ENCODE measurements at places on chromosomes 16 and 17. TPM values are rescaled to one million over a fixed set of nuclear protein-coding genes. Genes with fewer than 3 reads are reported as not detected.

DNA sequence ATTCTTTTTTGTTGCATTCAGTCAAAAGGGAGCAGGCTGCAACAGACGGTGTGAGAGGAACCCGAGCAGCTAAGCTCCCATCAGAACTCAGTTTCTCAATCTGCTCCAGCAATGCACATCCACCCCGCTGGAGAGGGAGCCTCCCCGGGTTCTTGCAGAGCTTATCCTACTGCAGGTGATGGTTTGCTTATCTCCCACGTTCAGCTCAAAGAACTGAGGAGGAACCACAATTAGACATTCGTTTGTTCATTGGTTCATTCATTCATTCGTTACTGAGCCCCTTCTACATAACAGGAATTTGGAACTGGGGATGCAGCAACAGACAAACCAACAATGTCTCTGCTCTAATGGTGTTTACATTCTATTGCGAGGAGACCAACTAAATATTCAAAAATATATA, 22.2 kb upstream of the ALOX15 start:
- DNase-seq, result no peak

- DNase-seq, result no peak
Measured at GRCh38 chr16:14095883-14096551, 24.9 kb downstream of the MRTFB start.

- no peak for DNase-seq
Measured at GRCh38 chr17:35241520-35241919, 1.4 kb upstream of the SLFN5 start.

- no peak for DNase-seq
Measured at GRCh38 chr16:66223176-66223780, 143.2 kb upstream of the CDH5 start.

Gene FBXO39
- total RNA-seq, result not detected

DNA sequence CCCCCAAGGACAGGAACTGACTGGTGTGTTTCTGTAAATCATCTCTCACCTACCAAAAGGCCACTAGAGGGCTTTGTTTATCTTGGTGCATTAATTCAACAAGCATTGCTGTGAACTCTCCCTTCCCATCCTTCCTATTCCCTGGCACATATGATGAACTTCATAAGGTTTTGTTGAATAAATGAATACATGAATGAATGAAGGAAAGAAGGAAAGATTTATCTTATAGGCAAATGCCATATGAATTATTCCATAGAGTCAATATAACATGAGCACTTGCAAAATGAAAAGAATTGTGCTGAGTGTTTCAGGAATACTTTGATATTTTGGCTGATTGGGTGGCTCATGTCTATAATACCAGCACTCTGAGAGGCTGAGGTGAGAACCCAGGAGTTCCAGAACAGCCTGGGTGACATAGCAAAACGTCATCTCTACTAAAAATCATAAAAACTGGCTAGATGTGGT, 4.3 kb downstream of the SPDYE4 start:
- DNase-seq, result no peak

Data from neural crest cell (in vitro differentiated cells).